ENCODE measurements at places on chromosomes 6 and 20. TPM values are rescaled to one million over a fixed set of nuclear protein-coding genes. Genes with fewer than 3 reads are reported as not detected.
A peak's percentile ranks its signal among the peaks of the same experiment; 100 is the strongest.

Gene TRIM10
- not detected for total RNA-seq

Gene SNTA1
- total RNA-seq, result 22.3 TPM

Gene LY6G5B
- total RNA-seq, result 10.2 TPM

Gene CHRNA4
- not detected for total RNA-seq

Gene KIFC1
- 8.1 TPM for total RNA-seq

Gene TTK
- total RNA-seq, result 3.7 TPM

Gene POM121L2
- total RNA-seq, result not detected

DNA sequence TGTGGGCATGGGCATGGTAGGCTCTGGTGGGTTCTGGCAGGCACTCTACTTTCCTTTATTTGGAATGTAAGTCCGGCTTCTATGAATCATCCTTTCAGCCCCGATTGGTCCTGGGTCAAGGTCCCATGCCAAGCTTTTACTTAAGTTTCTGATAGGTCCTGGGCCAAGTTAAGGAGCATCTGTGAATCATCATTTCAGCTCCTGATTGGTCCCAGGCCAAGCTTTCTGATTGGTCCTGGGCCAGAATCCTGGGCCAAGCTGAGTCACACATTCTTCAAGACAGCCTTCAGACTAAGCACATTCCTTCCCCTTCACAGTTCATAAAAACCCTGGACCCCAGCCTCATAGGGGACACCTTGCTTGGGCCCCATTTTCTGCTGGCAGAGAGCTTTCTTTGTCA lies 231.0 kb upstream of the EYS start:
- no peaks in the 10 kb centered on the region for H3K4me1 ChIP-seq
- H3K36me3 ChIP-seq, result no peaks in the 10 kb centered on the region
- no peak overlapping the region for H3K27ac ChIP-seq
- no peaks in the 10 kb centered on the region for H3K27me3 ChIP-seq
- no peak for DNase-seq

- H3K4me3 ChIP-seq, result no peak overlapping the region
- H3K36me3 ChIP-seq, result no peaks in the 10 kb centered on the region
- no peaks in the 10 kb centered on the region for H3K4me1 ChIP-seq
- DNase-seq, result no peak
- peaks cover 13% of the 10 kb centered on the region for H3K27me3 ChIP-seq
- H3K27ac ChIP-seq, result no peak overlapping the region
These were observed 3.0 kb upstream of the SEMG2 start for GRCh38 chr20:45218124-45218523.

DNA sequence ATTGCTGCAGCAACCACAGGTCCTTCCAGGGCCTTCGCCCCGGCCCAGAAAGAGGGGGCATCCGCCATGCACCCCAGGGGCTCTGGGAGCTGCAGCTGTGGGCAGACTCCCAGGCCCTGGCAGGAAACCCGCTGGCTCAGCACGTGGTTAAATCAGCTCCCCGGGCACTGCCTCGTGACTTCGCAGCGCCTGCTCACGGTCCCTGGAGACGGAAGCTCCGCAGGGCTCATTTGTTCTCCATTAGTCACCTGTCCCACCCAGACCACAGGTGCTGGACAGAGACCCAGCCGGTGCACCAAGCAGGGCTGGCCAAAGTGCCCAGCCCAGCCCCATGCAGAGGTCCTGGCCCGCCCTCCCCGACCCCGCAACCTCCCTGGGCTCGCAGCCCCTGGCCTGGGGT lies 14.7 kb downstream of the KCNQ2 start:
- H3K36me3 ChIP-seq, result no peaks in the 10 kb centered on the region
- H3K4me1 ChIP-seq, result peaks cover 6% of the 10 kb centered on the region
- peaks cover 28% of the 10 kb centered on the region for H3K27me3 ChIP-seq
- DNase-seq, result no peak
- no peak overlapping the region for H3K4me3 ChIP-seq
- H3K27ac ChIP-seq, result no peak overlapping the region

GRCh38 chr20:59145924-59146779 lies 17.5 kb upstream of the ZNF831 start:
- H3K4me3 ChIP-seq, result no peak overlapping the region
- no peak overlapping the region for H3K27ac ChIP-seq
- no peak for DNase-seq

- no peaks in the 10 kb centered on the region for H3K36me3 ChIP-seq
- peaks cover 3% of the 10 kb centered on the region for H3K27me3 ChIP-seq
- peak overlapping the region; percentile 98 for H3K27ac ChIP-seq
- H3K4me3 ChIP-seq, result peak overlapping the region; percentile 82
- no peak for DNase-seq
These were observed 20.6 kb upstream of the NFATC2 start for GRCh38 chr20:51563174-51563485.

GRCh38 chr6:112827793-112828192 lies 480.7 kb downstream of the RFPL4B start:
- H3K36me3 ChIP-seq, result no peaks in the 10 kb centered on the region
- H3K4me1 ChIP-seq, result peaks cover 11% of the 10 kb centered on the region
- no peak overlapping the region for H3K4me3 ChIP-seq
- no peaks in the 10 kb centered on the region for H3K27me3 ChIP-seq

- H3K4me1 ChIP-seq, result no peaks in the 10 kb centered on the region
- H3K36me3 ChIP-seq, result no peaks in the 10 kb centered on the region
- no peak overlapping the region for H3K4me3 ChIP-seq
These were observed 212.5 kb upstream of the CHD6 start for GRCh38 chr20:41830702-41831101.

- no peak overlapping the region for H3K4me3 ChIP-seq
- H3K36me3 ChIP-seq, result no peaks in the 10 kb centered on the region
- H3K27me3 ChIP-seq, result peaks cover 9% of the 10 kb centered on the region
These were observed 3.4 kb downstream of the LY86 start for GRCh38 chr6:6591778-6592465.

DNA sequence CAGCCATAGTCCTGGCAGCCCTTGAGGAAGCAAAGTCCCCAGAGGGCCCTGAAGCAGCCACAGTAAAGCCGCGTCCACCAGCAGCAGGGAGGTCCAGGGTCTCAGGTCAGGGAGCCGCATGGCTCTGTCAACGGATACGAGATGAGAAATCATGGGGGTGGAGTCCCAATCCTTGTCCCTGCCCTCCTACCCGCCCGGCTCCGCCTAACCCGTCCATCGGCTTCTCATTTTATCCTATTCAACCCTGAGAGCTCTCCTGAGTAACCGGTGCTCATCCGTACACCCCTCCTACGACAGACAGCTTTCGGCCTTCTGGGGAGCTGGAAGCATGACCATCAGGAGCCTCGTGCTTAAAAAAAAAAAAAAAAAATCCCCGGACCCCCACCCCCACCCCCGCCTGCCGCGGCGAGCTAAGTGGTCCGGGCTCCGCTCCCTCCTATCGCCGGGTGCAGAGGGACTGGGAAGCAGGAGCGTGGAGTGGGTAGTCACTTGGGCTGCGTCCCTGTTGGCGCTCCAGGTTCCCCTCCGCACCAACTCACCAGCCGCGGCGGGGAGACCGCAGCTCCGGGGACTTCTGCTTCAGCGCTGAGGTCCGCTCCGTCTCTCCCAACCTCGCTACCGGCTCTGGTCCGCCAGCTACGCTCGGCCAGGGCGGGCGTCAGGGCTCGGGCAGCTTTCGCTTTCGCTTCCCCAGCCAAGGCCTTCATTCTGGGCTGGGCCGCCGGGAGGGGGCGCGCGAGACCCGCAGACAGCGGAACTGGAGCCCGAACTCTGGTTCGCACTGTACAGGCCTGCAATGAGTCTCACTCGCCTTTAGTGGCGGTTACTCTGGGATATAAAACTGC lies at the start of gene TAP2:
Gene TAP2 (minus strand): TSS at position 626 of the 845 bp plus-strand sequence. CDS start 506 bp downstream, at position 120.
- no peaks in the 10 kb centered on the region for H3K27me3 ChIP-seq
- peaks cover 7% of the 10 kb centered on the region for H3K36me3 ChIP-seq
- H3K4me3 ChIP-seq, result peak within 1 kb of the TSS; percentile 79
- peak; percentile 97 for DNase-seq

GRCh38 chr6:83185096-83185495 lies 8.0 kb downstream of the PGM3 start:
- no peaks in the 10 kb centered on the region for H3K27me3 ChIP-seq
- no peak overlapping the region for H3K4me3 ChIP-seq
- H3K4me1 ChIP-seq, result peaks cover 68% of the 10 kb centered on the region
- DNase-seq, result no peak
- peak overlapping the region; percentile 50 for H3K27ac ChIP-seq
- H3K36me3 ChIP-seq, result peaks cover 60% of the 10 kb centered on the region

DNA sequence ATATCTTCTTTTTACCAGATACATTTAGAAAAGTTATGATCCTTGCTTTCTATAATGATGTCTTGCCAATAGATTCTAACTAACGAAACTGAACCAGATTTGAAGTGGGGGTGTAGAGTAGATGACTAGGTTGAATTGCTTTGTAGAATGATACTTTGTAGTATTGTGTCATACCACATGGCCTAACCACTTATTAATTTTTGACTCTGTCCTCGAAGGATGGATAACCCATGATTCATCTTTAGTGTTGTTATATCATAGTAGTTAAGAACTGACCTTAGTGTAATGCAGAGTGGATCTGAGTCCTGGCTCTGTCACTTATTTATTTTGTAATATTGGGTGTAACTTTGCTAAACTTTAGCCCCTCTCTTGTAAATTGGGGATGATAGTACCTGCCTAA lies 4.5 kb downstream of the PHF3 start:
- peaks cover 51% of the 10 kb centered on the region for H3K4me1 ChIP-seq
- no peak overlapping the region for H3K27ac ChIP-seq
- H3K4me3 ChIP-seq, result no peak overlapping the region
- no peaks in the 10 kb centered on the region for H3K27me3 ChIP-seq

DNA sequence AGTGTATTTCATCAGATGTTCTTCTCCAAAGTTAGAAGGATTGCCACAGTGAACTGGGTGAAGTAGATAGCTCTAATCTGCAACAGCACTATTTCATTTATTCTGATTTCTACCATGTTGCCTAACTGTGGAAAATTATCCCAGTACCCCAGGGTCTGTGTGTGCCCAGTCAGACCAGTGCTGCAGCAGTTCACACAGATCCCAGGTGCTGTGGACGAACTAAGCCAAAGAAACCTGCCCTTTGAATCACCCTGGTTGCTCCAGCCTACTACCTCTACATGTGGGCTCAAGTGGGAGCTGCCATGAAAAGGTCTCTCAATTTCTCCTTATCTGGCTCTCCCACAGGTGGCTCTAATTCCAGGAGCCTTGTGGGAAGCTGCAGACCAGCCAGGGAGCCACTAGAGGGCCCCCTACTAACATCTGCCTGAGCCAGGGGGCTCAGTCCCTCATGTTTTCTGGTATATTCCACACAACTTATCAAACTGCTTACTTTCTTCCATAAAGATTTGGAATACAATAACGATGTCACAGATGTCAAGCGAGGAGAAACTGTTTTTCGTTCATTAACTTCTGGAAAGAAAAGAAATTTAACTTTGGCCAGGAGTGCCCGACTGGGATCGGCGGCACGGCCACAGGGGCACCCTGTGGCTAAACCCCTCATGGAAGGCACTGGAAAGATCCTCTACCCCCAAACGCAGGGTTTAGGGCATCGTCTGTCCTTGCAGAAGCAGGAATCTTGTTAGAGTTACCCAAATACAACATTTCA lies 31.6 kb upstream of the LY86 start:
- no peak for DNase-seq
- no peak overlapping the region for H3K4me3 ChIP-seq
- H3K27me3 ChIP-seq, result peaks cover 47% of the 10 kb centered on the region

DNA sequence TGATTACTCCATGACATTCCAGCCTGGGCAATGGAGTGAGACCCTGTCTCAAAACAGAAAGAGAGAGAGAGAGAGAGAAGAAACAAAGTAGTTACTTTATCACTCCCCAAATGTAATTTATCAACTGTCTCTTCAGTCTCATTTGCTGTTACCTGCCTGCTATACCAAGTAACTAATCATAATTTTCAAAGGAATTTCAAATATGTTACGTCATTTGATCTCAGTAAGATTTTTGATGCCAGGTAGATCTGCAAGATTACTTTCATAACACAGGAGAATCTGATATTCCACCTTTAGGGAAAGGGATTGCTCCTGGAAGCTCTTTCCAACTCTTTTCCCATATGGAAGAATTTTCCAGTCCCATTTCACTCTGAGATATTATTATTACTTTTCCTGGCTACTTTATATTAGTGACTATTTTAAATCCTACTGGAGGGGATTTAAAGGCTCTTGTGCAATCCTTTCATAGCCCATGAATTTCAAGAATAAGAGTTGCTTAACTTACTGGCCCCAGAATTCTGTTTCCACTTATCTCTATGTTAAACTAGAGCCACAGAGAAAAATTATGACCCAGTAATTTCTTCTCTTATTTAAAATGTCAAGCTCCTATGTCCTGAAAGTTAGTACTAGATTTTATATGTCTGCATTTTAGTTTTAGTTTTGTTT lies 390.2 kb upstream of the FLRT3 start:
- H3K27me3 ChIP-seq, result no peaks in the 10 kb centered on the region
- no peaks in the 10 kb centered on the region for H3K36me3 ChIP-seq
- no peak overlapping the region for H3K27ac ChIP-seq
- no peaks in the 10 kb centered on the region for H3K4me1 ChIP-seq
- H3K4me3 ChIP-seq, result no peak overlapping the region
- no peak for DNase-seq

DNA sequence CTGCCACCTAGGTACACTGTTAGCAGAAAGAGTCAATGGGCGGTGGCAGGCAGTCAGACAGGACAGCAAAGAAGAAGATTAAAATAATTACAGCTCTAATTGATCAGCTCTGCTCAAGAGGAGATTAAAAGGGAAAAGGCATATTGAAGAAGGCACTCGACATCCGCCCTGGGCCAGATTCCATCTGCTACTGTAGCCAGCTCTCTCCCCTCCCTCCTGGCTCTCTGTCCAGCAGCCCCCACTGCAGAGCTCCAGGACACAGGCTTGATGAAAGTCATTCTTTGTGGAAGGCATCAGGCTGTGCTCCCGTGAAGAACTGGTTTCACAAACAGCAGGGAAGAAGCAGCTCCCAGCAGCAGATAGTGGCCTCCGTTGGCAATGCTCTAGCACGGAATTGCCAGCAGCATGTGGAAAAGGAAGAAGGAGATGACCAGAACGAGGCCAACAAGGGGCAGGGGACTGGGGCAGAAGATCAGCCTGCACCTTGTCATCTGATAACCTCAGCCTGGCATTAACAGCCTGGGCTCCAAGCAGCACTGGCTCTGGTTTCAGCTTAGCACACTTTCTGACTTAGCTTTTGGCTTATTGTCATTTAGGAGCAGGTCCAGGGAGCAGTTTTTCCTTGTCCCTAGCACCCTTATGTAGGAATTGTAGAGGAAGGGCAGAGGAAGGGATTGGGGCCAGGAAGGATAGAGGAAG lies 465.9 kb downstream of the KIF16B start:
- no peaks in the 10 kb centered on the region for H3K4me1 ChIP-seq
- no peak overlapping the region for H3K27ac ChIP-seq
- no peaks in the 10 kb centered on the region for H3K27me3 ChIP-seq
- no peak for DNase-seq

DNA sequence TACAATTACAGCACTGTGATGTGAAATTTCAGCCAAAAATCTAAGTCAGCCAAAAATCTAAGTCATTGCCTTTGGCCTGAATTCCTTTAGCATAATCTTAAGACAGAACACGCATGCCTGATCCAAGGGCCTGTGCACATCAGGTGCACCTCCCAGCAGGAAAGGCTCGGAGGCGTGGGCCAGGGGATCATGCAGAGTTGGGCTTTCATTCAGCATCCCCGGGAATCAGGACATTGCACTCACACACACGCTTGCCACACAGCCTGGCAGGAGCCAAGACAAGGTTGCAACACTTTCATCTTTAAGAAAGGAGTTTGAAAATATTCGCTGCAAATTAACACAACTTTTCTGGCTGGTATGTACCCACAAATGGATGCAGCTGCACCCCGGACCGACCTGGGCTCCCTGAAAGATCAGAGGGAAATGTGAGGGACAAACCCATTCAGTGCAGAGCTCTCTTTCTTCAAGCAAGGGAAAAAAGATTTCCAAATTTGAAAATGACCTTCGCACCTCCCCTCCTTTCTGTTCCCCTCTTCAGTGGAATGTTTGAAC lies 48.8 kb downstream of the ERMARD start:
- H3K27me3 ChIP-seq, result peaks cover 25% of the 10 kb centered on the region
- DNase-seq, result no peak
- peaks cover 12% of the 10 kb centered on the region for H3K4me1 ChIP-seq
- H3K4me3 ChIP-seq, result no peak overlapping the region
- no peaks in the 10 kb centered on the region for H3K36me3 ChIP-seq

All from chondrocyte (in vitro differentiated cells).